ENCODE measurements at places on chromosomes 7 and 10.
A peak's percentile ranks its signal among the peaks of the same experiment; 100 is the strongest.

DNA sequence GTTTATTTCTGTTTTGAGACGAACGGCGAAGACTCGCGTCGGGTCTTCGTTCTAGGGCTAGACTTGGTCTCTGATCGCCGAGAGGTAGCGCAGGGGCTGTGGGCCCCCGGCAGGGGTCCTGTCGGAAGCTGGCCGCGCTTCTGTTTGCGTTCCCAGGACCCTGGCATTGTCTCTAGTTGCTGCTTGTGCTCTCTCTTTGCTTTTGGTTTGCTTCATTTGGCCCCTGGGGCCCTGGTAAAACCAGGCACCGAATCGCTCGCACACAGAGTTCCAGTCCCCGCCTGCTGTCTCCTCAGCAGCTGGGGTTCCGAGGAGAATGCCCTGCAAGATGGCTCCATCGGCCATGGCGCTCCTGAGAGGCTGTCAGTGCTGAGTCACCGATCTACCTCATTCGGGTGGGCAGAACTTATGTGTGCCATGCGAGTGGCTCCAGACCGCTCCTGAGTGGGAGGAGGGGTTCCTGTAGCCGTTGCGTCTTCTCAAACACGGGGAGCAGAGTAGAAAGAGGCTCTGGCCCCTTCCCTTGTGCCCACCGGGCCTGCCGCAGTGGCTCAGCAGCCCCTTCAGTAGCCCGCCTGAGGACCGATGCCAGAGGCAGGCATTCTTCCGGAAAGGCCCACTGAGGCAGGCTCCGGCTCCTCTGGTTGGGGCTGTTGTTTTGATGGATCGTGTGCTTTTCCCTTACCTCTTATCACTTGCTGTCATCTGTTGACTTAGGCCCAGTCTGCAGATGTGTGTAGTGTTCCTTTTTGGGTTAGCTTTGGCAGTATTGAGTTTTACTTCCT lies 826 bp downstream of the CHPF2 start:
- no peak for DNase-seq

GRCh38 chr7:149145031-149145845 lies 2.0 kb upstream of the ZNF398 start:
- no peak for DNase-seq

DNA sequence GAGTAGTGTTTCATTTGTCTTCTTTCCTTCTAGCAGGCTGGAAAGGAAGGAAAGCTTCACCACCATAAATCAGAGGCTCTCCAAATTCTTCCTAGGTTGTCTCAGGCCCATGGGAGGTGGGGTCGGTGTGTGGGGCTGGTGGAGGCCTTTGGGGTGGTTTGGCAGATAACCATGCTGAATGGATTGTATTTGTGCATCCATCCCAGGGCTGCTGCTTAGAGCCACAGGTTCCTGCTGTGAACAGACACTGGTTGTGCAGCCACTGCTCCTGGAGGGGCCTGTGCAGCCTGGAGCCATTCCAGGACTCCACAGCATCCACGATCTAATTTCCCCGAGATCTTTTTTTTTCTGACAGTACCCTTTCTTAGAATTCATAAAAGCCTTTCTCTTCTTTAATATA lies 741.8 kb downstream of the SUGCT start:
- no peak for DNase-seq

DNA sequence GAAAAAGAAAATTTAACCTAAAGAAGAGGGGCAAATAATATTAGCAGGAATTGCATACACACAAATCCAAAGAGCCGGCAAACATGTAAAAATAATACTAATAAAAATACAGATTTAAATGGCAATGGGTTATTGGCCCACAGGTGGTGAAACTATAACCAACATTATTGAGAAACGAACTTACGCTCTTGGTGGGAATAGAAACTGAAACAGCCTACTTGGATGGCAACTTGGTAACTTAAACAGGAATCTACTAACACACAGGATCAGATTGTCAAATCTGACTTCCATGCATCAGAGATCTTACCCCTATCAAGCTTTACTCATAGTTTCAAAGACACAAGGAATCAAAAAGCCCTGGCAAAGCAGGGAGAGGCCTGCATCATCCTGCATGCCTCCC lies 66.5 kb downstream of the ANLN start:
- DNase-seq = no peak

DNA sequence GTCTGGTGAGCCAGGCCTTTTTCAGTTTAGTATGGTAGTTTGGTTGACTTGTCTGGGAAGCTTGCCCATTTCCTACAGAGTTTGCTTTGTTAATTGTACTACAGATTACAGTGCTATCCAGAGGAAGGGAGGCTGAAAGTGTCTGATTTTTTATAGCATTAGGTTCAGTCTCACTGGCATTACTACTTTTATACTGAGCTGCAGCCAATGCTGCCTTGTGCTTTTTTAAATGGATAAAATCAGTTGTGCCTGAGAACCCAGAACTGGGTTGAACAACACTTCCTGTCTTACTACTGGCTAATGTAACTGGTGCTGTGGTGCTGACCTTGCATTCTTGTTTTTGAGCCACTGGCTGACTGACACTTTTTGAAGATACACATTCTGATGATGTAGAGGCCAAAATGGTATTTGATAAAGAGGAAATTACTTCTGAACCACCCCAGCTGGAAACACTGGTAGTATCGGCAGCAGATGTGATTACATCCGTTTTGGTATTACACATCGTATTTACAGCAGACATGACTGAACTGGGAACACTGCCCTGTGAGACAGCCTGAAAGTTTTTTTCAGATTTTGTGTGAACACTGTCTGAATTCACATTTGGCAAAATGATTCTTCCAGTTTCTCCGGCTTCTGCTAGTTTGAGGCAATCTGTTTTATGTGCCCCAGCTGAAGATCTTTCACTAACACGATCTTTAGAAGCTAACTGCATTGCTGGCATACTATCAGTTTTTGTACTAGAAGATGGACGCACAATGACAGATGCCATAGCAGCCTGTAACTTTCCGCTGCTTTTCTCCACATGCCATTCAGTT lies 74.1 kb downstream of the NRBF2 start:
- no peak for DNase-seq

DNA sequence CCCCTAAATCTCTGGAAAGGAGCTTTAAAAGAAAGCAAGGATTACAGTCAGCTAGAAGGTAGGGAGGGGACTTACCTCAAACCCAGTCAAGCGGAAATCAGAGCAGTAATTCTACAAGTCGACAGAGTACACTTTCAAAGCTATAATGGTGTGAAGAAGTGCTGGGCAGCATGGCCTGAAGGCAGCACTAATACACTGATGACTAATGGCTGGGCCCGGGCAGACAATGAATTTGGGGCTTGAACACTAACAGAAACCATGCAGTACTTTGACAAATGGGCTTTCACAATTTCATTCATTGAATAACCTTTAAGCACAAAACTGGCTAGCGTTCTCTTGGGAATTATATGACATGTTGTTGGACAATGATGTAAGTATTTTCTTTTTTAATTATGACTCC lies 4.7 kb downstream of the GLI3 start:
- no peak for DNase-seq

DNA sequence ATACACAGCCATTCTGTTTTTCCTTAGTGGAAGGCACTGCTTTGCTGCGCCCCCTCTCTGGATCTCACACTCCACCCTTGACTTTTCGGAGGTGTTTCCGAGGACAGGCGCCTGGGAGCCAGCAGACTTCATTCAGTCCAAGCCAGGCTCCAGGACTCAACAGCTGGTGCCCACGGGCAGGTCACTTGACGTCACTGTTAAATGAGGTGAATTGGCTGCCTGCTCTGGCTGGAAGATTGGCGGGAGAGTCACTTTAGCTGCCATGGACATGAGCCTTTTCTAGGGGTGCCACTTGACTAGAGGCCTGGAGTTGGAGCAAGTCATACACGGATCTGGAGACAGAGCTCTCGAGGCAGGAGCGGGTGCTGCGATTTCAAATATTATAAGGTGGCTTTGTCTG lies 3.2 kb downstream of the HTRA1 start:
- no peak for DNase-seq

DNA sequence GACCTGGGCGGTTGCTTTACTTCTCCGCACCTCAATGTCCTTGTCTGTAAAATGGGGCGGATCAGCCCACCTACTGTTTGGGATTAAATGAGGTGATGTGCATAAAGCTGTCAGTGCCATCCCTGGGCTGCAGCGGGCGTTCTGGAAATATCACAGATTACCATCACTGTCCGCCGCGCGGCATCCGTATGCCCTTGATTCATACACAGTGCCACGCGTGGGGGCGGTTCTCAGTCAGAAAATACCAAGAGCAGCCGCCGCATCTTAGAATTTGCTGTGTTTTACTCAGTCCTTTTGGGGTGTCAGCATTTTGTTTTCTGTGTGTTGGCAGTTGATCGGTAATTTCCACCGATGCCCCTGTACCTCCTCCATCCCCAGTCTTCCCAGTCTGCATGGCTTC lies 338.8 kb downstream of the DPP6 start:
- no peak for DNase-seq

- DNase-seq = peak; percentile 28
Observed at GRCh38 chr10:124065382-124066125, 27.8 kb downstream of the CHST15 start.

DNA sequence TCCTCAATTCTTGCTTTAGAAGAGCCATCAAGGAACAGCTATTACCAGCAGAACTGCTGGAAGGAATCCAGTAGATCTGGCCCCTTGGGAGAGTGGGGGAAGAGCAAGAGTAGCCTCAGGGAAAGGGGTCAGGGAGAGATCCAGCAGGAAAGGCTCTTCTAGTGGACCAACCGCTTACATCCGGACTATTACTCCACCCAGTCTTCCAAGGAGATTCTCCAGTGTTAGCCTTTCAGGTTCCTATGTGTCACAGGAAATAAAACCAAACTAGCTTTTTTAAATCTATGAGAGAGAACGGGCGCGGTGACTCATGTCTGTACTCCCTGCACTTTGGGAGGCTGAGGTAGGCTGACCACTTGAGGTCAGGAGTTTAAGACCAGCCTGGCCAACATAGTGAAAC lies 34.3 kb downstream of the TET1 start:
- no peak for DNase-seq

DNA sequence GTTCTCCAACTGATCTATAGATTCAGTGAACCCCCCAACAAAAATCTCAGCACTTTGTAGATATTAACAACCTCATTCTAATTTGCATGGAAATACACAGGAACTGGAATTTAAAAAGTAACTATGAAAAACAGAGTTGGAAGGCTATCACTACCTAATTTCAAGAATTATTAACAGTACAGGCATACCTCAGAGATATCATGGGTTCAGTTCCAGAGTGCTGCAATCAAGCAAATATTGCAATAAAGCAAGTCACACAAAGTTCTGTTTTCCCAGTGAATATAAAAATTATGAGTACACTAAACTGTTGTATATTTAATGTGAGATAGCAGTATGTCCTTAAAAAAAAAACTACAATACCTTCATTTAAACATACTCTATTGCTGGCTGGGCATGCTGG lies 78.5 kb downstream of the LARP4B start:
- DNase-seq = no peak

DNA sequence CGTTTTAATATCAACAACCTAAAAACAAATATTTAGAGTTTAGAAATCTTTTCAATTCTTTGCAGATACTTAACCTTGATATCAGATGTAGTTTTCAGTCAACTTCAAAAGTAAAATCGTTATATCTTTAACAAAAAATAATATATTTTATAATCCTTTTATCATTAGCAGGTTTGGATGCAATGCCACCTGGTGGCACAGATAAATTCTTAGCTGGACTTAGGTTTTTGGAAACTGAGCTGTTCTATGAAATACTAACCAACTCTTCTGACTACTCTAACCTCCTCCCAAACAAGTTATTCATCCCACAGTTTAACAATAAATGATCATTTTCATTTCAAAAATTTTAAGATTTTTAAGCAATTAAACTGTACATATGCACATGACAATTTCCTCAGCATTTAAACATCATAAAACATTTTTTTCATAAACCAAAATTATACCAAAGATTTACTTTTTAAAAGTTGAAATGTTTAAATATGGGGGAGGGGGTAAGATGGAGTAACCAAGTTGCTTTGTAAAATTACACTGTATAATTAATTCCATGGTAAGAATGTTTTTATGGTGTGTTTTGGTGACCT lies 56.9 kb downstream of the HIBADH start:
- no peak for DNase-seq

DNA sequence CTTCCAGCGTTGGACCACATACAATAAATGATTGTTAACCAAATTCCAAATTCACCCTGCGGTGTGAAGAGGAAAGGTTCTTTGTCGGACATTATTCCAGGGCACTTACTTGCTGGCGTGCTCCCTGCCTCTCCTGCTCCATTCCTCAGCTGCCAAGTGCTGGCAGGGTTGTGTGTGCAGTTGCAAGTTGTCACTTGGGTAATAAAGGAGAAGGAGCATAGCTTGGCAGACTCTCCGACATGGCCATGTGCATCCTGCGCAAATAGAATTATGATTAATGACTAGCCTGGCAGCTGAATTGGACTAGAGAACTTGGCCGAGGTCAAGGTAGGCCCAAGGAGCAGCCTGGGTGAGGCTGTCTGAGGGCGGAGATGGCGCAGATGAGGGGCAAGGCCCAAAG lies 92.3 kb upstream of the ELMO1 start:
- no peak for DNase-seq

GRCh38 chr10:52621635-52622079 lies 150.9 kb downstream of the MBL2 start:
- no peak for DNase-seq

DNA sequence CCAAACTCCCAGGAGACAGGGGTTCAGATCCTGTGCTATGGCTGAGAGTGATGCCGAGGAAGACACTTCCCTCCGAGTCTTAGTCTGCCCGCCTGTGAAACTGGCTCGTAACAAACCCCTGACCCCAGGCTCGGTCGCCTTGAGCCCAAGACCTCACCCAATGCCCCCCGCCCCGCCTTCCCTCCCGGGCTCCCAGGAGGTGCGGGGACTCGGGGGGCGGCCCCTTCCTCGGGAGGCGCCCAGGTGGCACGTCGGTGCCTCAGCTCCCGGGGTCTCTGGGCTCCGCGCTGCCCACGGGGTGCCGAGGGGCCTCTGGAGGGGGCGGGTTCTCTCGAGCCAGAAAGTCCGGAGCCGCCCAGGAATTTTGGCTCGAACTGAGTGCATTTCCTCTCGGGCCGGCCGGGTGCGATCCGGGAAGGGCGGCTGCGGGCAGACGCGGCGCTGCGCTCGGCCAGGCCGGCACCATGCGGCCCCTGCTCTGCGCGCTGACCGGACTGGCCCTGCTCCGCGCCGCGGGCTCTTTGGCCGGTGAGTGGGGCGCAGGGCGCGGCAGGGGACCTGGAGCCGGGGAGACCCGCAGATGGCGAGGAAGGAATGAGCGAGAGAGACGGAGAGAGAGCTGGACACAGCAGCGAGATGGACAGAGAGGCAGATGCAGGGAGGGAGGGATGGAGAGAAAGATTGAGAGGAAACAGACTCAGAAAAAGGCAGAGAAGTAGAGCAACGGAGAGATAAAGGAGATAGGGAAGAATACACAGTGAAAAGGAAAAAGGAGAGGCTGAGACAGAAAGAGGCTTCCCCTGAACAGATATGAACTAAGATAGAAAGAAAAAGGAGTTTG lies at the start of gene PLAC9:
PLAC9 (plus strand) TSS at position 432 of the 841 bp plus-strand sequence; CDS start at position 465, 33 bp downstream.
- DNase-seq = no peak

DNA sequence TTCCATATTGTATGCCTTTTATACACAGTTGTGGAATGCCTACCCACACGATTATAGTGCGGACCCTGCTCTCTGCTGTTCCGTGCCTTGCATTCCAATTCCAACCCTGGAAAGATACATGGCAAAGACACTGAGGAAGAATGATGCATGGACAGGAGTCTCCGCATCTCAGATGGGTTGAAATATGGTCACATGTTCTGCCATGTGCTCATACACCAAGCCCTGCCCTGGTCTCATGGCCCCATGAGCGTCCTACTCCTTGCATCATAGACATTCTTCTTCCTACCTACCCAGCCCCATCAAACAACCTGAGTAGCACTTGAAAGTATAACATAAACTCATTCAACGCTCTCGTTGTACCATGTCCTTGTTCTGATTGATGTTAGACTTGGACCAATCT lies 6.3 kb downstream of the SLC39A12 start:
- no peak for DNase-seq
